Stromal cell of bone marrow (primary cell): ENCODE measurements at places on chromosomes 7 and 10.

DNA sequence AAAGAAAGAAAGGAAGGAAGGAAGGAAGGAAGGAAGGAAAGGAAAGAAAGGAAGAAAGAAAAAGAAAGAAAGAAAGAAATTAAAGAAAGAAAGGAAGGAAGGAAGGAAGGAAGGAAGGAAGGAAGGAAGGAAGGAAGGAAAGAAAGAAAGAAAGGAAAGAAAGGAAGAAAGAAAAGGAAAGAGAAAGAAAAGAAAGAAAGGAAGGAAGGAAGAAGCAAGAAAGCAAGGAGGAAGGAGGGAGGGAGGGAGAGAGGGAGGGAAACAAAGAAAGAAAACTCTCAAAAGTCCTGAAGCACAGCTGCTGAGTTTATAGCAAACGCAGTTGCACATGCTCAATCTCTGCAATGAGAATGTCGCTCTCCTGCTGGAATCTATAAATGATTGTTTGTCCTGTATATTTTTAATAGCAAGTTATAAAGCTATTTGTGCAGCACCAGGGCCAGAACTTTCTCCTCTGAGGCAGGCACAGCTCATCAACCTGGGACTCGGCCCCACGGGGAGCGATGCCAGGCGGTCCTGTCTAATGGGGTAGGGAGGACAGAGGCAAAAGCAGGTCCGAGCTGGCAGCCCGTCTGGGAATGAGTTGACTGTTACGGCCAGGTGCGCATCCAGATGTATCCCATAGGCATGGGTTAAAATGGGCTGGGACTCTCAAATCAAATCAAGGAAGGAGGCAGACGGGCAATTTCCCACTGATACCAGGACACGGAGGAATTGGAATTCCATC lies 118.0 kb upstream of the PFKP start:
- DNase-seq, result no peak

DNA sequence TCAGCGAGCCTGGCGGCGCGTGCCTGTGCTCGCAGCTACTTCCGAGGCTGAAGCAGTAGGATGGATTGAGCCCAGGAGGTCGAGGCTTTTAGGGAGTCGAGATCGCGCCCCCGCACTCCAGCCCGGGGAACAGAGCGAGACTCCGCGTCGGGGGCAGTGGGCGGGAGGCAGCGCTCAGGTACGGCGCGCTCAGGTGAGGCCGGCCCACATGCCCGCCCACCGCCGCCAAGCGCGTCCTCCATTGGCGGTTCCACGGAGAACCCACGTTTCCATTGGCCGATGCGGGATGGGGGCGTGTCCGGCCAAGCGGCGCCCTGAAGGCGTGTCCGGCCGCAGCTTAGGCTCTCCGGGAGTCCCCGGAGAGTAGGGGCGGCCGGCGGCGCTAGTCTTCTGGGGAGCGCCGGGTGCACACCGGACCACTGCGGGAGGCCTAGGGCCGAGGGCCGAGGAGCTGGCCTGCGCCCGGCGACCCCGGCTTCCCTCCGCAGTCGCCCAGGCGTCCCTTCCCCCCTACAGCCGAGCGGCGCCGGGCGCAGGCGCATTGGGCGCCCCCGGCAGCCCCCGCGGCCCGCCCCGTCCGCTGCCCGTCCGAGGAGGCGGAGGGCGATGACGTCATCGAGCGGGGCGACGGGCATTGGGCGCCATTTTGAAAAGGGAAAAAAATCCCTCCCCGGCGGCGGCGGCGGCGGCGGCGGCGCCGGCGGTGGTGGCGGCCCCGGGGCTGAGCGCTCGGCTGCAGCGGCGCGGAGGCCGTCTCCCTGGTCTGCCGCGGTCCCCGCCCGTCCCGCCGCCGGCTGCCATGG lies at the start of gene PPP2R2D:
PPP2R2D (plus strand) TSS at position 659 of the 803 bp plus-strand sequence; CDS start at position 800, 141 bp downstream.
- peak; percentile 79 for DNase-seq

DNA sequence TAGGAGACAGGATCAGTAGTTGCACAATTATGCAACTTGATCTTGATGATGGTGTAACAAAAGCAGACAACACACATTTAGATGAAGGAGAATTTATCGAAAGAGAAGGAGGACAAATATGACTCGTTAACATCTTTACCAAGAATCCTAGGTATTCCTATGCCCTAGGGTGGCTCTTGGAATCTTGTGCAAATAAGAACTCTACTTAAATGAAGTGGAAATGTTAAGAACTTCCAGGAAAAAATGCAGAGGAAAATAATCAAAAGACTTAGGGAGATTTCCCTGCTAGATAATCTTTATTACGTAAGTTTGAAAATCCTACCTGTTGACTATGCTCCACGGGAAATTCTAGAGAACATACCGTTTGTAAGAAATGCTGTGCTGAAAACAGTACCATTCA lies 485.4 kb downstream of the POM121L12 start:
- DNase-seq, result no peak

DNA sequence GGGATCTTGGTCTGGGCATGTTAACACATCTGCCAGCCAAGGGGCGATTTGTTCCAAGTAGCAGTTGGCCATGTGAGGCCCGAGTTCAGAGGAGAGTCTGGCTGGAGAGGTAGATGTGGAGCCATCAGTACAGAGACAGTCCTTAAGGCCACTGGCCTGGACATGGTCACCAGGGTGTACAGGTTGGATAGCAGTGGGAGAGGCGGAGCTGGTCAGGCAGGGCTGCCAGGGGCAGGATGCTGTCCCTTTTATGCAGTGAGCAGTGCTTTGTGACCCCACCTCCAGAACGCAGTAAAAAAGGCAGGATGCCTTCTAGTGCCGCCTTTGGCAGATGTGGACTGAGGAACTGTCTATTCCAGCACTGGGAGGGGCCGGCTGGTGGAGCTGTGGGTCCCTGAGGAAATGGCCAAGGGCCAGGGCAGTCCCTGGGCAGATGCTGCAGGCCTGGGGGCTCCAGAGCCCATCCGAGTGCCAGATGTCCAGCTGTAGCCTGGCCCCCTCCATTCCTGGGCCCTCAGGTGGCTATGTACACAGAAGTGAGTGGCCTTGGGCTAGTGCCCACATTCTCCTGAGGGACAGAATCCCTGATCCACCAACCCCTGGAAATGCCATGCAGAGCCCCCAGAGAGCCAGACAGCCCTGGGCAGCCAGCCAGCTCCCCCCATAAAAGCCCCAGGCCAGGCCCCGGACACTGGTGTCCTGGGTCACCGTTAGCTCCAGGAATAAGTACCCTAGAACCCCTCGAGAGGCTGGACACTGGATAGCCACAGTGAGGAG lies 17.2 kb upstream of the MYL7 start:
- DNase-seq, result no peak
